ENCODE measurements at places on chromosomes 7 and 10. TPM values are rescaled to one million over a fixed set of nuclear protein-coding genes. Genes with fewer than 3 reads are reported as not detected.

GRCh38 chr7:156105337-156106106, 293.3 kb upstream of the SHH start:
- H3K27me3 ChIP-seq = no peaks in the 10 kb centered on the region

GRCh38 chr7:886626-887487, 10.5 kb downstream of the GET4 start:
- no peak for DNase-seq
- no peaks in the 10 kb centered on the region for H3K27me3 ChIP-seq
- no peak overlapping the region for H3K27ac ChIP-seq
- H3K36me3 ChIP-seq = peaks cover 17% of the 10 kb centered on the region

- H3K27me3 ChIP-seq = no peaks in the 10 kb centered on the region
- H3K36me3 ChIP-seq = no peaks in the 10 kb centered on the region
- DNase-seq = no peak
- no peaks in the 10 kb centered on the region for H3K4me1 ChIP-seq
These were observed 489.0 kb downstream of the GATA3 start for GRCh38 chr10:8543361-8544056.

GRCh38 chr7:107643407-107643806, 17.2 kb upstream of the SLC26A4 start:
- no peak overlapping the region for H3K4me3 ChIP-seq
- peak; percentile 85 for DNase-seq
- no peaks in the 10 kb centered on the region for H3K36me3 ChIP-seq
- H3K27me3 ChIP-seq = no peaks in the 10 kb centered on the region
- H3K27ac ChIP-seq = peak overlapping the region; percentile 24
- peaks cover 19% of the 10 kb centered on the region for H3K4me1 ChIP-seq

The LIPM gene
- not detected for total RNA-seq

The LRRN3 gene
- total RNA-seq = 2.4 TPM

DNA sequence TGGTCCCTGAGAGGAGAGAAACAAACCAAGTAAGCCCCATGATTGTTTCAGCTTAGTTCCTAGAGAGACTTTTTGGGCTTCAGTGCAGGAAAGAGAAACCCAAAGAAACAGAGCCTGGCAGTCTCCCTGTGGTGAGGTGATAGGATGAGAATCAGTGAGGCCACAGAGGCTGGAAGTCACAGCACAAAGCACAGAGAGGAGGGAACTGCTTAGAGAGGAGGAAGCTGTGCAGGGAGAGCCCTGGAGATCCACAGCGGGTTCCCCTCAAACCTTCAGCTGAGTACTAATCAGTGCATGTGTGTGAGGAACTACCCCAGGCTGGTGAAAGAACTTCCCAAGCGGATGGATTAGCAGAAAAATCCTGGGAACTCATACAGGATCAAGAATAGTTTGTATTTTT, 27.4 kb upstream of the HECW1 start:
- H3K36me3 ChIP-seq = no peaks in the 10 kb centered on the region
- no peaks in the 10 kb centered on the region for H3K4me1 ChIP-seq
- H3K27me3 ChIP-seq = peaks cover 17% of the 10 kb centered on the region
- no peak for DNase-seq

The MEOX2 gene
- 3.8 TPM for total RNA-seq

The LRRC17 gene
- total RNA-seq = 12.3 TPM

All from osteoblast (primary cell).